Pancreas (tissue), 10 donors: ENCODE measurements at places on chromosomes 2 and 18. TPM values are rescaled to one million over a fixed set of nuclear protein-coding genes. Genes with fewer than 3 reads are reported as not detected.
A peak's percentile ranks its signal among the peaks of the same experiment; 100 is the strongest.

- H3K27ac ChIP-seq, result no peak overlapping the region
- H3K4me3 ChIP-seq, result no peak overlapping the region
- no peaks in the 10 kb centered on the region for H3K27me3 ChIP-seq
- no peaks in the 10 kb centered on the region for H3K36me3 ChIP-seq
Observed at GRCh38 chr2:177398290-177398683, 5.7 kb downstream of the AGPS start.

The ABCG8 gene
- polyA plus RNA-seq, result not detected

DNA sequence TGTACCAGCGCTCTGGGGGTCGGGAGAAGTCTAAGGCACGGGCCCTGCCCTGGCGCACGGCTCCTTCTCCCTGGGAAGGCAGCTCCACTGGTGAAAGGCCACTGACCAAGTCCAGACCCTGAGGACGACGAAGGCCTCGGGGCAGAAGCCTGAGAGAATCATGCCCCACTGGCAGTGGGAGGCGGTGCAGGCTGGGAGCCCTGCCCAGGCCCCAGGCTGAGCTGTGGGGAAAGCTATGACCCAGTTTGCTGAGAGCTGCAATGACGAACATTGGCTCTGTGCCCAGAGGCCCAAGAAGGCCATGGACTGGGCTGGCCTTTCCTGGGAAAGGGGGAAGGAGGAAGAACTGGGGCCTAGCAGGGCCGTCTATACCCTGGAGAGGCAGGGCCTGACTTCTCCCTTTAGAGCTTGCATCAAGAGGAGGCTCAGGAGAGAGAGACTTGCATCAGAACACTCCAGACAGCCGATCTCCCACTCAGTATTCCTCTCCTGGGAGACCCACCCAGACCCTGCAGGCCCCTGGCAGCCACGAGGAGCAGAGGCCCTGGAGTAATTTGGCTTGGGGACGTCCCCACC is 32.9 kb downstream of the HS1BP3 start:
- peaks cover 5% of the 10 kb centered on the region for H3K4me1 ChIP-seq
- DNase-seq, result peak; percentile 96
- H3K27me3 ChIP-seq, result no peaks in the 10 kb centered on the region
- H3K27ac ChIP-seq, result peak overlapping the region; percentile 81

DNA sequence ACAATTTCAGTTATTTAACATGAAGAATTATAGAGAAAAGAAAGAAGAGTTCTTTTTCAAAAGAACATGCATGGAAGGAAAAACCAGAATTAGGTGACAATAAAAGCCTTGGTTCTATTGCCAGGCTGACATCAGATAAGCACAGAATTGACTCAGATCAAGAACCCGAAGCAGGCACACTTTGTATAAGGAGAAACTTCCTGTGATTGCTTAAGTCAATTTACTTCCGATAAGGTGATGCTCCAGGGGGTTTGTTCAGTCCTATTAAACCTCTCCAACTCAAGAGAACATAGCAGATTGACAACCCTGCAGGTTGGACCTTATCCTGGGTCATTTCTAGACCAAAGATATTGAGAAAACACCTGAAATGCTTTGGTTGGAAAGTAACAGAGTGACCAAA is 31.4 kb downstream of the GAREM1 start:
- no peaks in the 10 kb centered on the region for H3K36me3 ChIP-seq
- no peak overlapping the region for H3K4me3 ChIP-seq
- no peak overlapping the region for H3K27ac ChIP-seq
- H3K27me3 ChIP-seq, result no peaks in the 10 kb centered on the region
- DNase-seq, result no peak

DNA sequence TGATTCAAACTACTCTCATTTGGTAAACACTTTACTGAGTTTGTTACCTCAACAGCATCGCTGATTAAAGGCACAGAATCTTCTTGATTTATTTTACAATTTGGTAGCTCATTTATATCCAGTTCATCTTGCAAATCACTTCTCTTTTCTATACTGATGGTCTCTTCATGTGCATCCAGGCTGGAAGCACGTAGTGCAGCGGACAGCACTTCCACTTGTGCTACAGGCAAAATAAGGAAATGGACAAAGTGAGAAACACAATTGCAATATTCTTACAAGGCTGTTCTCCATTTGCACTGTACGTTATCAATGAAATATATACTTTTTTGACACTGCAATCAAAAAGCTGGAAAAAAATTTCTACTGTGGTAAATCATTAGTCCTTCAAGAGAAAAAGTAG is 51.0 kb downstream of the PPP4R1 start:
- no peak overlapping the region for H3K4me3 ChIP-seq
- H3K4me1 ChIP-seq, result no peaks in the 10 kb centered on the region
- H3K27ac ChIP-seq, result no peak overlapping the region

The C2orf42 gene
- polyA plus RNA-seq, result 7.7 TPM

DNA sequence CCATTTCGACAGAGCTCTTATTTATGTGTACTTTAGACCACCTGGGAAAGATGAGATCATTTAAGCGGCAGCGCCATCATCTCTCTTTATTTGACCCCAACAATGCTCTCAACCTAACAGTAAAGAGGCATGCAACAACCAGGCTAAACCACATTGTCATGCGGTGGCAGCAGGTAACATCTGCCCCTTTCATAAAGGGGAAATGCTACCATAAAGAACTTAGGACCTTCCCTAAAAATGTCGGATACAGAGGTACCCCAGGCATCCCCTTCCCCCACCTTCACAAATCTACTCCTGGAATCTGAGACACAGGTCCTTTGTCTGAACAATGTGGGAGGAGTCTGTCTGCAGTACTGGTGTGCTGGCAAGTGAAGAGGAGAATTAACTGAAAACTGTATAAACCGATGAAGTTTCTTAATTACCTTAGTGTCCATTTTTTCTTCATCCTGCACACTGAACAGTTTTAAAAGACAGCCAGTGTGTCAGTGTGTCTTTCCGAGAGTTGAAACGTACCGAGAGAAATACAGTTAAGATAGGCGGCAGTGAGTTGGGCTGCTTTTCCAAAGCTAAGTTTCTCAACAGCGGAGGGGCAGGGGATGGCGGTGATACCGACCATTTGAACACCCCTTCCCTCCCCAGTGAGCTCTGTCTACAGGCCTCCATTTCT is 1.9 kb downstream of the MEX3C start:
- H3K27me3 ChIP-seq, result no peaks in the 10 kb centered on the region
- peak; percentile 42 for DNase-seq
- H3K27ac ChIP-seq, result peak overlapping the region; percentile 97
- H3K4me1 ChIP-seq, result peaks cover 43% of the 10 kb centered on the region
- no peaks in the 10 kb centered on the region for H3K36me3 ChIP-seq
- peak overlapping the region; percentile 96 for H3K4me3 ChIP-seq

The PLCL1 gene
- polyA plus RNA-seq, result 0.85 TPM

- no peak overlapping the region for H3K27ac ChIP-seq
- DNase-seq, result no peak
- H3K36me3 ChIP-seq, result no peaks in the 10 kb centered on the region
- H3K4me3 ChIP-seq, result no peak overlapping the region
- no peaks in the 10 kb centered on the region for H3K27me3 ChIP-seq
Observed at GRCh38 chr2:144261336-144261735, 258.6 kb downstream of the ZEB2 start.
